ENCODE measurements at places on chromosomes 1 and 21.

GRCh38 chr1:225450491-225451191 lies 22.8 kb upstream of the LBR start:
- peak; percentile 29 for DNase-seq

DNA sequence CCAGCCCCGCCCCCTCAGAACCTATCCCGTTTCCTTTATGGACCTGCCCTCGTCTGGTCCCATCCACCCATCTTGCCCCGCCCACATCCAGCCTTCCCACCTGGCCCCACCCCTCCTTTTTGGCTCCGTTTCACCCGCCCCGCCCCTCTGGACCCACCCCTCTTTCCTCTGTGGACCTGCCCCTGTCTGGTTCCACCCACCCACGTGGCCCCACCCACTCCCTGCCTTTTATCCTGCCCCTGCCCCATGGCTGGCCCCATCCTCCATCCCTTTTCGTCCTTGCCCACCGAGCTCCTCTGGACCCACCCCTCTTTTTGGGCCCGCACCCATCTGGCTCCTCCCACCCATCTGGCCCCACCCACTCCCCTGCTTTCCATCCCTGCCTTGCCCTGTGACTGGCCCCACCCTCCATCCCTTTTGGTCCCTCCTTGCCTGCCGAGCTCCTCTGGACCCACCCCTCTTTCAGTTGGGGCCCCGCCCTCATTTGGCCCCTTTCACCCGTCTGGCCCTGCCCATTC lies 177.3 kb downstream of the CAMTA1 start:
- DNase-seq: peak; percentile 54

- DNase-seq: no peak
Measured at GRCh38 chr1:203754455-203754864, 10.5 kb upstream of the LAX1 start.

DNA sequence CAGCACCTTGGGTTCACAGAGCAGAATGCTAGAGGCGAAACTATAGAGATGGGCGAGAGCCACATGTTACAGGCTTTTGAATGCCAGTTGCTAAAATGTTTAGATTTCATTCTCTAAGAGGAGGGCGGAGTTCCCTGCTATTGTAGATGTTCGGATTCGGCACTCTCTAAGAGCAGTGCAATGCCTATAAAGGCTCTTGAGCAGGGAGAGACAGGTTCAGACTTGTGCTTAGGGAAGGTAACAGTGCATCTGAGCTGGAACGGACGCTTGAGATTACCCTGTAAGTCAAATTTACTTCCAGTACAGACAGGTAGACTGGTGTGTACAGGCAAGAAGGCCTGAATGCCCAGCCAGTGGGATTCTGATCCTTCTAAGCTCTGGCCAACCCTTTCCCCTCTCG lies 15.3 kb downstream of the LURAP1 start:
- no peak for DNase-seq

- DNase-seq: no peak
Measured at GRCh38 chr1:87683196-87683956, 354.7 kb downstream of the LMO4 start.

DNA sequence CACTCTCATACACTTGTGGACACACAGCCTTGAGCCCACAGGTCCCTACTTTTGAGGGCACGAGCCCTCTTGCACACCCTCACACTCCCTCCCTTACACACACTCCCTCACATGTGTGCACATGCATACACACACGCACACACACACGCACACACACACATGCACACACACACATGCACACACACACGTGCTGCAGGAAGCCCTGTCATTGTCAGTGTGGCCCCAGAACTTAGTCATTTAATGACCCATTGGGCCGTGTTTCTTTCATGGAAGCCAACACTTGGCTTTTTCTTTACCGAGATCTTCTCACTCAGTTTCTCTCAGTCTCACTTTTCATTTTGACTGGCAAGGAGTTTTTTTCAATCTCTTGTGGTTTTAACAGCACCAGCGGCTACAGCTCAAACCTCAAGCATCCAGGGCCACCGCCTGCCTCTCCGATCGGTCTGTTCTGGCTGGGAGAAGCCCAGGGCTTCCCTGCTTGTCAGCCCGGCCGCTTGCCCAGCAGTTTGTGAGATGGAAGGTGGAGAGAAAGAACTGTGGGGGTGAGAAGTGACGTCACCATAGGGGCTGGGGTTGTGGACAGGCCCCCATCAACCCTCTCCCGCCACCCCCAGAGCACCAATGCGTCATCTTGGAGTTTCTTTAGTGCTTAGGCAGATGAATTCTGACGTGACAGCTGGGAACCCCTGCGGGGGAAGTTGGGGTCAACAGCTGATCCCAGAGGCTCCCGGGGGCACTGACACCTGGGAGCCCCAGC lies 15.8 kb upstream of the TNFRSF8 start:
- peak; percentile 64 for DNase-seq

DNA sequence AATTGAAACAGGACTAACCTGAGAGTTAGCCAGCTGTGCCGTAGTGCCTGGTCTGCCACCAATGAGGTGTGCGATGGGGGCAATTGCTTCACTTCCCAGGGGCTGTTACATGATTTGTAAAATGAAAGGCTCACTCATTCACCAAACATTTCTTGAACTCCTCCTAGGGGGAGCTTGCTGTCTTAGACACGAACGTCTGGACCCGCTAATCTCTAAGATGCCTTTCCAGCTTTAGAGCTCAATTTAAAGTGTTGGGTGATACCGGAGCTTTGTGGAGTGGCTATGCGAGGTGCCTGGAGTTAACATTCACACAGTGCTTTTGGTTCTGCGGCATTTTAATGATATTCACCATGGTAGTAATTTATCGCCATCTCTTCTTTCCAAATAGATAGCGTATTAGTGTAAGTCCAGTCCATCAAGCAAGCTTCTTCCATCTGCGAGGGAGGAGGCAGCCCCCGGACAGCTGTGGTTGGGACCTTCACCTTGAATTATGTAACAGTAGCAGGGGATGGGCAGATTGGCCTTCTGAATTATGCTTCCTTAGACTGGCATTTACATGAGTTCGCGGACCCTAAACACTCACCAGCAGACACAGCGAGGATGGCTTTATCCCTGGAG lies 179.9 kb downstream of the ADSS2 start:
- no peak for DNase-seq

- DNase-seq: no peak
Measured at GRCh38 chr21:19420565-19420964, 1017.0 kb upstream of the TMPRSS15 start.

- no peak for DNase-seq
Measured at GRCh38 chr1:74811436-74812179, 78.7 kb downstream of the TYW3 start.

All from activated CD4-positive, CD25-positive, alpha-beta regulatory T cell treated with anti-CD3 and anti-CD28 coated beads, Interleukin-2, amount 50 U/mL, for 72 hours (primary cell).